ENCODE measurements at places on chromosomes 3 and 15. TPM values are rescaled to one million over a fixed set of nuclear protein-coding genes. Genes with fewer than 3 reads are reported as not detected.

ZNF860 gene
- total RNA-seq: not detected

MME gene
- total RNA-seq: not detected

FYTTD1 gene
- 27.0 TPM for total RNA-seq

PYGO1 gene
- total RNA-seq: not detected

ESYT3 gene
- total RNA-seq: 0.09 TPM

ECE2 gene
- not detected for total RNA-seq

CFAP91 gene
- not detected for total RNA-seq

CFAP100 gene
- not detected for total RNA-seq

AAGAB gene
- total RNA-seq: 51.2 TPM

CSPG4 gene
- not detected for total RNA-seq

DNA sequence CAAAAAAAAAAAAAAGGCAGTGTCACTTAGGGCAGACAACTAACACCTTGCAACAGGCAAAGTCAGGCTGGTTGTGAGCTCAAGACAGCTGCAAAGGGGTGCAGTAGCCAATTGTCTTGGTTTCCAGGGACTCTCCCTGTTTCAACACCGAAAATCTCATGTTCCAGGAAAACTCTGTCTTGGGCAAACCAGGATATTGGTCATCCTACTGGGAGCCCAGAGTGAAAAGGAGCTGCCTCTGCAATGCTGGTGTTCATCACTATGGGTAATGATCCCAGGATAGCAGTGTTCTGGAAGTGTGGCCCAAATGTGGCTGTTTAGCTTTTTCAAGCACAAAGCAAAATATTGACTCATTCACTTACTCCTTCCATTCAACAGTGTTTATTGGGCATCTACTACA lies 82.6 kb downstream of the ARHGAP31 start:
- no peak for DNase-seq

GRCh38 chr3:69118555-69118954 lies 3.8 kb downstream of the LMOD3 start:
- DNase-seq: no peak

DNA sequence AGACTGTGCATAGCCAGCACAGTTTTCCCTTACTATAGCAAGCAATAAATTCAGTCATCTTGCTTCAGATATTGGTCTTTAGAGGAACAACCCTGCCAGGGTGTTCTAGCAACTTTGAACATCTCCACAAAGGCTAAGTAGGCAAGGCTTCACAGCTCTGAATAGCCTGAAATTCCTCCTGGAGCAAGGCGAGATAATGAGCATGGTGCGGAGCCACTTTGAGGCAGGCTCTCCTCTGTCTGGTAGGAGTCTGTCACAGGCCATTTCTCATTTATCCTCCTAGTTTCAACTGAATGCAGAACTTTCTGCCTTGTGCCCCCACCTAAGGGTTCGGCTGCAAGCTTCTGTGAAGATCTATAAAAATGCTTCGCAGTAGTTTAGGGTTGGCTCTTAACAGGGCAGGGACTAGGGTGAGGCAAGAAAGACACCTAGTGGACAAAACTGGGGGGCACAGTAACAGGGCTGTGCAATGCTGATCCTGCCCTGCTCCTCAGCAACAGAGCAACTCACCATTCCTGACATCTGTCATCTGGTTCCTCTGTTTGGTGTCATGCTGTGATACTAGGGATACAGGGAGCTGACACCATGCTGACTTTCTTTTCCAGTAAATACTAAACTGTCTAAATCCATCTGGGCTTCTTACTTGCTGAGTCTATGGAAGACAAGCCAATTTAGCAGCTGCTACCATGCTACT lies 16.6 kb upstream of the EHHADH start:
- peak; percentile 13 for DNase-seq

DNA sequence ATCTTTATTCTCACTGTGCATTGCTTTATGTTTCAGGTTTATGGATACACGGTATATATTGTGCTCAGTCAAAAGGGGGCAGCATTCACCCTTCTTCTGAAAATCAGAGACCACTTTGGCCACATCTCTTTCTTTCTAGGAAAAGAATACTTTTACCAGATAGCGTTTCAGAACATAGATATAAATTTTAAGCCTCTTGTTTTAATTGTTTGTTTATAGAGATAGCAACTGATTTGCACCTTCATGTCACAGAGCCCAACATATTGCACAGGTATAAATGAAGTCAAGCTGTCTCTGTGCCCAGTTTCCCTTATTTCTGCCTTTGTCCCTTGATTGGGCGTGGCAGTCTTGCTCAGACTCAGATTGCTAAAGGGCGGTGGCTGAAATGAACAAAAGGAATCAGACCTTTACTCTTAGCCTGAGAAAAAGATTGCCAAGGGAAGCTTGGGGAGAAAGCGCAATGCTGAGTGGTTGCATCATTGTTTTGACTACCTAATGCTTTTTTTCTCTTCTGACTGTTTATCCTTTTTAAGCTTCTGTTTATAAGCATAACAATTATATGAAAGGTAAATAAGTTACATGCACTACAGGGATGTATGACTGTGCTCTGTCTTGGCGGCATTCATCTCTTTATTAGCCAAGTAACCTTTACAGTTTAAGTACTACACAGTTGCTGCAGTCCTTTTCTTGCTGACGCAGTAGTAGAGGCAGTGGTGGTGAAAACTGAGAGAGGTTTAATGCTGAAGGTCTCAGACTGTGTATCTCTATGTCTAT lies 70.8 kb upstream of the ZBTB20 start:
- peak; percentile 18 for DNase-seq

GRCh38 chr15:47987461-47987860 lies 133.3 kb upstream of the SLC24A5 start:
- DNase-seq: no peak

- no peak for DNase-seq
Observed at GRCh38 chr3:119257111-119257510, 16.4 kb upstream of the B4GALT4 start.

- no peak for DNase-seq
Observed at GRCh38 chr3:37952564-37952963, 38.0 kb upstream of the VILL start.

DNA sequence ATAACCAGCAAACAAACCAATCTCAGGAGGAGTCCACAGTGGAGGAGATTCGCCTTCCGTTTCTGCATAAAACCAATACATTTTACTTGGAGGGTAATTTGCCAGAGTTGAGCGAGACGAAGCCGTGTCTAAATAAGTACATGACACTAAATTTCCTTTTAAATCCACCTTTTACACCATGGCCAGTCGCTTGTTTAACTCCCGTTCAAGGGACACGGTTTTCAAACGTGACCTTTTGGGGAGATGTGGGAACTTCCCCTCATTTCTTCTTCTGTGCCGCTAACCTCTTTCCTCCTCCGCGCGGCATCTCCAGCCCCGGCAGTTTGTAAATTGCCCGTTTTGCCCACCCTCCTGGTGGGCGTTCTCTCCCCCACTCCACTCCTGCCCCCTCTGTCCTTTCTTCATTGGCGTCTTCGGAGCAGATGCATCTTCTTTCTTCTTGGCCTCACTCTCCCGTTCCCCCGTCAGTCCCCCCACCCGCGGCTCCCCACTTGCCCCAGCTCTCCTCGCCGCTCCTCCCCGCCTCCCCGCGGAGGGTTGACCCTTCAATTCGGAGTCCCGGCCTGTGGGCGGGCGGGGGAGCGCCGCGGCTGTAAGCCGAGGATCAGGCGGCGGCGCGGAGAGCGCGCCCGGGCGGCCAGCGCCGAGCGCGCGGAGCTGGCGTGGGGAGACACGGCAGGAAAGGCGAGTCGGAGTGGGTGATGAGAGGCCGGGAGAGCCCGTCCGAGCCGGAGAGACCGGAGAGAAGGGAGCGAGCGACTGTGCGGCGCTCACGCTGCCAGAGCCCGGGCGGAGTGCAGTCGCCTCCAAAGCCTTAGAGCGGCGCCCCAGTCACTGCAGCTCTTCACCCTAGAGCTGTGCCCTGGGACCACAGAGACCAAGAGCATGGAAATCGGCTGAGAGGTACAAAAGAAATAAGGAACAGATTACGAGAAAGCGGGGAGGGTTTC lies at the start of gene NLGN1:
Gene NLGN1 (plus strand): TSS at position 584 of the 950 bp plus-strand sequence.
- peak; percentile 6 for DNase-seq

GRCh38 chr3:126971891-126972351 lies 11.0 kb upstream of the PLXNA1 start:
- no peak for DNase-seq

DNA sequence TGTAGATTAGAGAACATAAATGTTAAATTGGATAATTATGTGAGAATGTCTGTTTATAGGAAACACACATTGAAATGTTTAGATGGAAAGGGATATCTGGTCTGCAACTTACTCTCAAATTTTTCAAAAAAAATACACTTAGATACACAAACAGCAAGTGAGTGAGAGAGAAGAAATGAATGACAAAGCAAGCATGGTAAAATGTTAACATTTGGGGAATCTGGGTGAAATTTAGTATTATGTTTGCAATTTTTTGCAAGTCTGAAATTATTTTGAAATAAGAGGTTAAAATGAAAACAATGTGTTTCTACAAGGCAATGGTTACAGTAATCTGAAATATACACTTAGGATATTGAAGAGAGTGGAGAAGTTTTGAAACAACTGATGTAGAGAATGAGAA lies 134.3 kb downstream of the GLDN start:
- no peak for DNase-seq

DNA sequence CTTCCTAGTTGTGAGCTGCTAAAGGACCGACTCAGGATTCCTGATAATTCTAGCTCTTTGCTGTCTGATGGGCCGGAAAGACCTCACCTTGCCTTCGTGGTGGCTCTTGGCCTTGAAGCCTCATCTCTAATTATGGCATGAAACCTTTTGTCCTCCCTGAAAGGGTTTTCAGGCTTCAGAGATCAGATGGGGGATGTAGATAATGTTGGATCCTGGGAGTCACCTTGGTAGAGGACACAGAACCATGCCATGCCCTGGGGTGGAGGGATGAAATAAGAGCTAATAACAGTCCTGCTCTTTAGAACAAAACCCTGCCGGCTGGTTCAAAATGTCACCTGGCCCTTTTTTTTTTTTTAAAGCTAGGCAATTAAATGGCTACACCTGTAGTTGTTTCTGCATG lies 50.8 kb upstream of the SYN2 start:
- no peak for DNase-seq

GRCh38 chr3:28978092-28978491 lies 302.8 kb upstream of the RBMS3 start:
- no peak for DNase-seq

- peak; percentile 75 for DNase-seq
Observed at GRCh38 chr3:42247576-42248027, 18.4 kb downstream of the CCK start.

- peak; percentile 17 for DNase-seq
Observed at GRCh38 chr3:48402281-48402732, 27.6 kb downstream of the PLXNB1 start.

- DNase-seq: no peak
Observed at GRCh38 chr3:136197159-136197793, 1.1 kb upstream of the MSL2 start.

DNA sequence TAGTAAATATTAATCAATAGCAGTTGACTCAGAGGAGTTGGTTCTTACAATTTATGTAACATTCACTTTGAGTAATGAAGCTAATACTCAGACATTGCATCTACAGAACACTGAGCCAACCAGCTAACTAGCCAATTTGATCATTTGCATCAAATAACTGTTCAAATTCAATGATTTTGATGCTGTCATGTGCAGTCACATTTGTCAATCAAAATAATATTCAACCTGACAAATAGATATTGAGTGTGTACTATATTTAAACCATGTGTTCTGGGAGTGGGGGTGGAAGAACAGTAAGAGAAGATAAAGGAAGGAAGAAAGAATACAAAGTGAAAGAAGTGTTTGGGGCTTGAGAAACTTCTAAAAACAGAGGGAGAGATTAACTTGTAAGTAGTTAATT lies 277.2 kb upstream of the ARHGEF26 start:
- DNase-seq: no peak

GRCh38 chr3:184135911-184136260 lies 728 bp downstream of the EIF2B5 start:
- no peak for DNase-seq

- no peak for DNase-seq
Observed at GRCh38 chr3:183518491-183519251, 36.8 kb downstream of the KLHL6 start.

- DNase-seq: no peak
Observed at GRCh38 chr15:73745073-73745472, 8.1 kb downstream of the INSYN1 start.

DNA sequence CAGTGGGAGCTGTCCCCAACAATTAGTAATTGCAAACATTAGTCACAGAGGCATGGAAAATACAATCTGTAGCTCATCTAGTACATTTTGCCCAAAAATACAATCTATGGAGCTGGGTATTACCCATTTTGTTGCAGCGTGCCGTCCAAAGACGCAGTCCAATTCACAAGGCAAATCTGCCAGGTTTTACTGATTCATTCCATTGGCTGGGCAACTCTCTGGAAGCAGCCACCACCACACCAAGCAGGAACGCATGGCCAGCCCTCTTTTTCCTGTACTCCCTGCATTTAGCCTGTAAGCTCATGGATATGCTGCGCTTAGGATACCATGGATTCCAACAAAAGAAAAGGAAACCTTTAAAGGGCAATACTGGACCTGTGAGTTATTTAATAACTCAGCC lies 60.5 kb upstream of the ARRDC4 start:
- DNase-seq: no peak

- peak; percentile 85 for DNase-seq
Observed at GRCh38 chr3:33074217-33075067, 22.5 kb downstream of the GLB1 start.

DNA sequence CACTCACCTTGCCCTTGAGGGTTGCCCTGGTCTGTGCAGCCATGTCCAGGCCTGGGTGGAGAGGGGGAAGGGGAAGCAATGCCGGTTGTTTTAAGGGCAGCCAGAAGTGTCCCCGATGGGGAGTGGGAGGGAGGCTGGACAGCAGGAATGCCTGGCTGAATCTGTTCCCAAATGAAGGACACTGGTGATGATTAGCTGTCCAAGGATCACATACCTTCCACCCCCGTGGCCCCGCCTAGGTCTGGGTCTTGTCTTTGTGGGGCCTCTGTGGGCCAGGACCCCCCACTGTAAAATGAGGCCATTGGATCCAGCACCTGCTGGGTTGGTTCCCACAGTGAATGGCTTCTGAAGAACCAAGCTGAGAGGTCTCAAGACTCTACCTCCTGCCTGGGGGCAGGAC lies 71.4 kb downstream of the FBLN2 start:
- DNase-seq: no peak

DNA sequence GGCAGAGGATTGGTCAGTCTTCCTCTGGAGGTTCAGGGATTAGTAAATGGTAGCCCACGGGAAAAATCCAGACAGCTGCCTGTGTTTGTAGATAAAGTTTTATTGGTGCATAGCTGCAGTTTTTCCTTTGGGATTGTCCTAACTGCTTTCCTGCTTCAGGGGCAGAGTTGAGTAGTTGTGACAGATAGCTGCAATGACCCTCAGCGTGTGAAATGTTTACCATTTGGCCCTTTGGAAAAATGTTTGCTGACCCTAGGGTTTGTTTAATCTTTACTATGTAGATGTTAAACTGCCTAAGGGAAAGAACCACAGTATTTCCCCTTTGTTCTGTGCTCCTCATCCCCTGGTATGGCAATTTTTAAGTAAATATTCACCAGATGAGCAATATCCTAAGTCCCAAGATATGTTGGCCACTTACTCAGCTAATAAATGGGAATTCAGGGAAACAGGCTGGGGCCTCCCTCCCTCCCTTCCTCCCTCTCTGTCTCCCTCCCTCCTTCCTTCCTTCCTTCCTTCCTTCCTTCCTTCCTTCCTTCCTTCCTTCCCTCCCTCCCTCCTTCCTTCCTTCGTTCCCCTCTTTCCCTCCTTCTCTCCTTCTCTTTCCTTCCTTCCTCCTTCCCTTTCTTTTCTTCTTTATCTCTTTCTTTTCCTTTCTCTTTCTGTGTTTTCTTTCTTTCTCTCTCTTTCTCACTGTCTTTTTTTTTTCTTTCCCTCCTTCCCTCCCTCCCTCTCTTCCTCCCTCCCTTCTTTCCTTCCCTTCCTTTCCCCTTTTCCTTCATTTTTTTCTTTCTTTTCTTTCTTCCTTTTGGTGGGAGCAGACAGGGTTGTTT lies 234.6 kb upstream of the BHLHE40 start:
- no peak for DNase-seq

GRCh38 chr15:85649372-85649771 lies 145.4 kb downstream of the KLHL25 start:
- peak; percentile 72 for DNase-seq
